ENCODE measurements at places on chromosomes 7 and 10.
A peak's percentile ranks its signal among the peaks of the same experiment; 100 is the strongest.

- no peak for DNase-seq
Measured at GRCh38 chr10:87603196-87603595, 56.5 kb upstream of the PAPSS2 start.

DNA sequence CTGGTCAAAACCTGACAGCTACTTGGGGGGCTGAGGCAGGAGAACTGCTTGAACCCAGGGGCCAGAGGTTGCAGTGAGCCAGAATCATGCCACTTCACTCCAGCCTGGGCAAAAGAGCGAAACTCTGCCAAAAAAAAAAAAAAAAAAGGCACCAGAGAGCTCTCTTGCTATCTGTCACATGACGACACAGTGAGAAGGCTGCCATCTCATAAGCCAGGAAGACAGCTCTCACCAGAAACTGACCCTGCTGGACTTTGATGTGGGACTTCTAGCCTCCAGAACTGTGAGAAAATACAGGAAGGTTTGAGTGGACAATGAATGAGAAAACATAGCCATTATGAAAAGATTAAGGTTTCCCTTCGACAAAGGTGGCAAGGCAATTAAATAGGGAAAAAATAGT lies 51.1 kb upstream of the KCNIP2 start:
- no peak for DNase-seq

- DNase-seq, result no peak
Measured at GRCh38 chr7:145156834-145157233, 321.0 kb upstream of the TPK1 start.

GRCh38 chr7:25379351-25380300 lies 151.3 kb upstream of the NPVF start:
- DNase-seq, result no peak

DNA sequence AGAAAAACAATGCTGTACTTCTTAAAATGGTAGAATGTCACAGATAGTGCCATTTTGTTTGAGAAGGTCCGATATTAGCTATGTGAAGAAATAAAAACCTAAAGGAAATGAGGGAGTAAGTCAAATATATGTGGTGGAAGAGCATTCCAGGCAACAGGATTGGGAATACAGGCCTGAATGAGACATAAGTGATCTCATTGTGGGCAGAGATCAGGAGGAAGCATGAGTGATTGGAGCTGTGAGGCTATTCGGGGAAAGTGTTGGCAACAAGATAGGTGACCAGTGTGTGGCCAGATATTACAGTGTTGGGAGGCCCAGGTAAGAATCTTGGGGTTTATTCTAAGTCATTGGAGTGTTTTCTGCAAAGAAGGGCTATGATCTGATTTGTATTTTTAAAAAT lies 41.3 kb upstream of the AGMO start:
- DNase-seq, result no peak

DNA sequence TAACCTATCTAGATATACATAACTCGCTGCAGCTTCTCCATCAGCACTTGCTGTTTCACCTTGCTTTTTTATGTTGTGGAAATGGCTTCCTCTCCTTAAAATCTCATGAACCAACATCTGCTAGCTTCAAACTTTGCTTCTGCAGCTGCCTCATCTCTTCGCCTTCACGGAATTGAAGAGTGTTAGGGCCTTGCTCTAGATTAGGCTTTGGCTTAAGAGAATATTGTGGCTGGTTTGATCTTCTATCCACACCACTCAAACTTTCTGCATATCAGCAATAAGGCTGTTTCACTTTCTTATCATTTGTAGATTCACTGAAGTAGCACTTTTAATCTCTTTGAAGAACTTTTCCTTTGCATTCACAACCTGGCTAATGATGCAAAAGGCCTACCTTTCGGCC lies 49.2 kb upstream of the AGR3 start:
- no peak for DNase-seq

DNA sequence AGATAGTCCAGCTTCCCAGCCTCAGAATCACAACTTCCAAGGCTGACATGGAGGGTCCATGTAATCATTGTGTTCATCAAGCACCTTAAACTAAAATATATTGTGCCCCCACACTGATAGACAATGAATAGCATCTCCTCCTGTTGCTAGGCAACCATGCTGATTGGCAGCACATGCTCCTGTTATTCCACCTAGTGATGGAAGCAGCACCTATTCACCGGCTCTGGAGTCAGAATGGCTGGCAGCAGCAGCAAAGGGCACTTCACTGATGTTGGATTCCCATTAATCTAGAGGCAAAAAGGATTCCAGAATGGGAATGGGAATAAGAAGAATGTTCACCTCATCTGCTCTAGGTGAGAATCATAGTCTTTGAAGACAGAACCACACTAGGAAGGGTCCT lies 55.0 kb downstream of the RELN start:
- no peak for DNase-seq

DNA sequence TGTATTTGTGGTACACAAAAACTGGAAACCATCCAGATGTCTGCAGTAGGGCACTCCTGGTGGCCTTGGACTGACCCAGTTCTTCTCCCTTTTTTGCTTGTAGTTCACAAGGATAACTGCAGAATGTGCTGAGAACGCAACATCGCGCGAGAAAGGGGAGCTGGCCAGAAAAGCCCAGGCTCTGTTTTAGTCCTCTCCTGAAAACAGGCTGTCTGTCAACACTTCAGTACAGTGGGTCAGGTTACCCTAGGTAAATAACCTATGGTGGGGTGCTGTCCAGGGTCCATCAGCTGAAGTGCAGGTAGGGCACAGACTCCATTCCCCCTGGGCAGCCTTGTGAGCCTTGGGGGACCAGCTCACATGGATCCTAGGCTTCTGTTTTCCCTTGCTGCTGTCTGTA lies 495.8 kb downstream of the MDFIC start:
- no peak for DNase-seq

DNA sequence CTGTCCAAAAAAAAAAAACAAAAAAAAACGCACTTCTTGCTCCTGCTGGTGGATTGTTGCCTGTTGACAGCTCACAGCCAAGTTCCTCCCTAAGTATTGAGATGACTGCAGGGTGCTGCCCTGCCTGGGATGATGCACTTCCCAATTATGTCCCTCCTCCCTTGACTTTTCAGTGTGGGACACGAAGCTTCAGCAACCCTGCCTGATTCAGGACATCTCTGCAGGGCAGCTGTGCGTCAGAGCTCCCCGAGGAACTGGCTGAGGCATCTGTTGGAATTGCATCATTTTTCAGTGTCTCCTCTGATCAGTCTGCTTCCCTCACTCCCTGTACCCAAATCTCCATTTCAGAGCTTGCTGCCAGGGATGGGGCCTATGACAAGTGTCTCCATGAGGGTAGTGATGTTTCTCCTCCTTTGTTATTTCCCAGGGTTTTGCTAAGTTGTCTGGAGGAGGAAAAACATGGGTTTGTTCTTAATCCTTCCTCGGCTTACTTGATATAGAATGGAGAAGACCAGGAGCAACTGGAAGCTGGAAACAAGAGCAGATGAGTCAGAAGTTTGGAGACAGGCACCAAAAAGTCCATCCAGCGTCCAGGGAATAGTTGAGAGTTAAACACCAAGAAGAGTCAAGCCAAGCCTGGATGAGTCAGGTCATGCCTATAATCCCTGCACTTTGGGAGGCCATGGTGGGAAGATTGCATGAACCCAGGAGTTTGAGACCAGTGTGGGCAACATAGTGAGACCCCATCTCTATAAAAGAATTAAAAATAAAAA lies 355.1 kb downstream of the GALNT17 start:
- no peak for DNase-seq

- no peak for DNase-seq
Measured at GRCh38 chr10:103717341-103718246, 137.8 kb downstream of the SH3PXD2A start.

GRCh38 chr10:43310872-43311271 lies 44.0 kb upstream of the RASGEF1A start:
- no peak for DNase-seq

DNA sequence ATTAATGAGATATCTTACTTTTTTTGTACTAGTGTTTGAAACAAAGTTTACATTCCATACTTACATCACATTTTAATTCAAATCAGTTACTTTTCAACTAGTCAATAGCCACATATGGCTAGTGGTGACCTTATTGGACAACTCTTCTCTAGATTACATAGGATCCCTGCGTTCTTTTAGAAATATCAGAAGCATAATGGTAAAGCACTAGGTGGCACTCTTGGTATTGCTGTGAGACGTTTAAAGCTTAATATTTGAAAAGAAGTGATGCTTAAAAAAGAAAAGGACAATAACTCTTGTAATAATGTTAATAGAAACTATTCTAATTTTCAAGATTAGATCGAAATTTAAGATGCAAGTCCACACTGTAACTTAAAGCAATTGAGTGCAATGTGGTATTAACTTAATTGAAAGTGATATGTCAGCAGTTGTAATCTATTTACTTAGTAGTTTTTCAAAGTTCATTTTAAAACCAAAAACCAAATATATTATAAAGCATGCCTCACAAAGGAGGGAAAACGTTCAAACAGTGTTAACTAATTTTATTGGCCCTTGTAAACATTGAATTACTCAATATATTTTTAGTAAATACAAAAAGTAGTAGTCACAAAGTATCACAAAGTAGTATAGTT lies 339.1 kb downstream of the ATRNL1 start:
- peak; percentile 11 for DNase-seq

DNA sequence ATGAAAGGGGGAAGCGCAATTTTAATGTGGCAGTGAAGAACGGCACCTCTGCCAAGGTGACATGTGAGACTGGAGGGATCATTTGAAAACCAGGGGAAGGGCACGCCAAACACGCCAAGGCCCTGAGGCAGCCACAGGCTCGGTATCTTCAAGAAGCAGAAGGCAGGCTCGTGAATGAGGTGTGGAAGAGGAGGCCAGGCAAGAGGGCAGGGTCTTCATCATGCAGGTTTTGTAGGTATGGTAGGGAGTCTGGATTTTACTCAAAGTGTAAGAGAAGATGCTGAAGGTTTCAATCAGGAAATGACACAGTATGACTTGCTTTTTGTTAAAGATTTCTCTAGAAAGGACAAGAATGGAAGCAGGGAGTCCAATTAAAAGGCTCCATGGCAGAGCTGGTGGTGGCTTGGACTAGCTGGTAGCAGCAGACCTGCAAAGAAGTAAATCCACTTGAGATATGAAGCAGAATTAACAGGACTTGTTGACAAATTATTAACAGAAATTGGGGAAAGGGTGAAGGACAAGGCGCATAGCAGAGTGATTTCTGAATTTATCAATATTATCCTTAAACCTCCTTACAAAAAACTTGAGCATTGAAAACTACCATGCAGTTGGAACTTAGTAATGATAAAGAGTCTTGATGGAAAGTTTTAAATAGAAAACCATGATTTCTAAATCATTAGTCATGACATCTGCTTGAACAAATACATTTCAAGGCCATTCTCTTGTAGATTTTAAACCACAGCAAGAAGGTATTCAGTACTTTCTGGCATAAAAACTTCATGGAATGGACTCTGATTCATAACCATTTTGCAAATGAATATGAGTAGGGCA lies 70.4 kb downstream of the COA1 start:
- no peak for DNase-seq

GRCh38 chr7:116970238-116970910 lies 17.1 kb downstream of the ST7 start:
- DNase-seq, result peak; percentile 66

GRCh38 chr7:25216837-25217236 lies 11.4 kb downstream of the NPVF start:
- DNase-seq, result peak; percentile 65

DNA sequence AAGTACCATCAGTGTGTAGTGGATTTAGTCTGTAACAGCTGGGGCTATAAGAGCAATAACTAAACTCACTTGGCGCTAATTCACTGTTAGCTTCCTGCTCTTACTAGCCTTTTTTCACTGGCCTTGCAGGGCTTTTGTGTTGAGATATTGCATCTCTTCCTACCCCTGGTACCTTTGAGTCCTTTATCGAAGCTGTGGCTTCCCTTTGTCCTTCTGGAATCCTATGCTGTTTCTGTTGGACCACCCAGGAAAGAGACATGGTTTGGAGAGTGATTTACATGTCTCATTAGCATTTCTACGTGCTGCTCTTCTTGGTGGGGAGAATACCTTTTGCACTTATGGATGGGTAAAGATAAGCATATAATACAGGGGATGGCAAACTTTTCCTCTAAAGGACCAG lies 103.8 kb downstream of the MLLT10 start:
- DNase-seq, result no peak

DNA sequence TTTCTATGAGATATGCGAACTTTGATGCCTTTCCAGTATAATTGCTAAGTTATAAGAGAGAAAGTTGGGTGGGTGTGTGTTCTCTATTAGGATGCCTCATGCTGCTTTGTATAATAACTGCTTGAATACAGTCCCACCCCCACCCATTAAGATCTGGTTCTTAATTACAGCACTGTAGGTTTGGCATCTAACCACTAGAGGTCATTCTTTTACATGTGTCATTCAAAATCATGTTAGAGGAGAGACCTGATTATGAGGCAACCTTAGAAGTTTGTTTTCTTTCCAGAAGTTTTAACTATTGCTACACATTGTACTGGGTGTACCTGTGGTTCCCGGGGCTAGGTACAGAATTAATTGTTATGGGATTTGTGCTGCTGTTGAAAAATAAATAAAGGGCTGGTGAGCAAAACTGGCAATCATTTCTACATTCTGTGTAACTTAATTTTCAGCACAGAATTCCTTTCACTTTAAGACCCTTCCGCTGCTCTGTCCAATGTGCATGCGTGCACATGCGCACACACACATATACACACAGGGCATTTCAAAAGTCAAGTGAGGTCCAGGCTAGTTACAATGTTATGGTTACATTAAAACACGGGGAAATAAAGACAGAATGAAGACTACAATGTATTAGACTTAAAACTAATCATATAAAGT lies 1156.3 kb downstream of the SORCS3 start:
- DNase-seq, result peak; percentile 31

DNA sequence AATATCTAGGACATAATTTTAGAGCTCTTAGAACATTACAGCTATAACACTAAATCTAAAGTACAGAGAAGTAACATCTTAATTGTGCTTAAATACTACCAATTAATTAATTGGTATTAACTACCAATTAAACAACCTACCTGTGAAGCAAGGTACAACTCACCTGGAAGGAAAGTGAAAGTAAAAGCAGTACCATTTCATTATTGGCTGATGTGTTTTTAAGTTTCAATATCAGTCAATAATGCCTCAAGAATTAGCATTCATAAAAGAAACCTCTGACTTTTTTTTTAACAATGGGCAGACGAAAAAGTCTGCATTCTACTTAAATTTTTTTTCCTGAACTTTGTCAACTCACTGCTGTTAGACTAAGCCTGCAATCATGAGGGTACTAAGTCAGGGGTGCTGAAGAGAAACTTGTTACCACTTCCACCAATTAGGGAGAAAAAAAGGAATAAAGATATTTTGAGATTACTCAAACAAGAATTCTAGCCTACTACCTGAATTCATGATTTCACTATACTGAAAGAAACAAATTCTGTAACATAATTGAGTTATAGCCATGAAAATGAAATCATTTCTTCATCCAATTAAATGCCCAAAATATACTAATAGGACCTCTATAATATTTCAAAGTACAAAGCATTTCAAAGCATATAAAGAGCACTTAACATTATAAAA lies 19.9 kb downstream of the UPF2 start:
- DNase-seq, result no peak

GRCh38 chr10:13917791-13918190 lies 331.0 kb downstream of the PRPF18 start:
- DNase-seq, result no peak
